ENCODE measurements at places on chromosomes 3 and 15. TPM values are rescaled to one million over a fixed set of nuclear protein-coding genes. Genes with fewer than 3 reads are reported as not detected.
A peak's percentile ranks its signal among the peaks of the same experiment; 100 is the strongest.

Gene PXK
- 21.9 TPM for total RNA-seq

Gene PRR20G
- not detected for total RNA-seq

Gene FBN1
- 171 TPM for total RNA-seq

Gene C3orf20
- total RNA-seq, result not detected

Gene ACVR2B
- total RNA-seq, result 3.7 TPM

Gene CAMK2N2
- not detected for total RNA-seq

Gene P2RY14
- not detected for total RNA-seq

Gene SMAD6
- total RNA-seq, result 4.7 TPM

GRCh38 chr15:42704492-42704926 lies 32.4 kb downstream of the CDAN1 start:
- peak; percentile 58 for DNase-seq

DNA sequence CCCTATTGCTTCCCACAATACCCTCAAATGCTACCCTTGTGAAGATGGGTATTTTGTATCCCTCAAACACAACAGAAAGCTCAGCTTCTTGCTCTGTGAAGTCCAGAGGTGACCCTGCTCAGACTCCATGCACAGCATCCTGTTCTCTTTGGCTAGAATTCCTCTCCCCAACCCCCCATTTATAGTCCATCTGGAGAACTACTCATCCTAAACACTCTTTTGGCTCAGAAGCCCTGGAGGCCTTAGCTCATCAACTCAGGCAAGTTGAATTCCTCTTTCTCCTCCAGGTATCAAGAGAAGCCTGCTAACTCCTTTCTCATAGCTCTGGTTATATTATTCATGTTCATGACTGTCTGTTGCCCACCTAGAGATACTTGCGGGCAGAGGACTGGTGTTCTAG lies 18.3 kb upstream of the GASK1A start:
- DNase-seq, result no peak

- DNase-seq, result no peak
Measured at GRCh38 chr15:44038755-44039191, 156.3 kb downstream of the FRMD5 start.

DNA sequence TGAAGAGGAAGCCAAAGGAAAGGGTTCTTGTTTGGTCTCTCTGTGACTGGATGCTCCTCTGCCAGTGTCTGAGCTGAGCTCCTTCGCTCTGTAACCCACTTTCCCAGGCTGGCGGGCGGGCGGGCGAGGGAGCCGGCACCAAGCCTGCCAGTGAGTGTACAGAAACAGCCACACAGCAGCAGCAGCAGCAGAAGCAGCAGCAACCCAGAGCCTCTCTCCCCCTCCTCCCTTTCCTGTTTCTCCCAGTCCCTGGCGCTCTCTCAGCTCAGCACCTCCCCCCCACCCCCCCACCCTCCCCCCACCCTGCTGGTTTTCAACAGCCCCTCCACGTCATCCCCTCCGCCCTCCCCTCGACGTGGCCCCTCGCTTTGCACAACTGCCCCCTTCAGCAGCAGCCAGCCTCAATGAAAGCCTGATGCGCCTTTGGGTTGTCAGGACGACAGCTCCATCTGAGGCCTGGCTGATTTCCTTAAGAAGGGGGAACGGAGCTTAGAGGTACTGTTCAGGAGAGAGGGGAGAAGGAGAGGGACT lies at the start of gene LSAMP:
TSS of gene LSAMP (minus strand) at position 177 of the 531 bp plus-strand sequence.
- DNase-seq, result no peak

DNA sequence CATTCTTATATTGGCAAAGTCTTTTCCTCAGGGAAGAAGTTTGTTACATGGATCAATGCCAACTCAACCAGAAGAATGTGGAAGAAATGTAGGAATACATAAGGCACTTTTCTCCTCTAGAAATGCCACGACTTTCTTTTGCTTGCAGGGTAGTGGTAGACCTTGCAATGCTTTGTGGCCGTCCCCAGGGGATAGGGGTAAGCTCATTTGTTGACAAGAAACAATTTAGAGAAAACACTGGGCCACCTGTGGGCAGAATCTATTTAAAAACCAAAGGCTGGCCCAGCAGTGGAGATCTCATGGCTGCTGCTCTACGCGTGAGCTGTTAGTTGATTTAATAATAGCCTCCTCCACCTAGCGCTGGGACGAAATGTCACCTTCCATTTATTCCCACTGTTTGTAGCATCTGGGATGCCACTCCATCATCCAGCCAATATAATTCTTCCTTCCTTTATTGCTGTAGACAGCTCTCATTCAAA lies 64.6 kb upstream of the PFN2 start:
- DNase-seq, result no peak

DNA sequence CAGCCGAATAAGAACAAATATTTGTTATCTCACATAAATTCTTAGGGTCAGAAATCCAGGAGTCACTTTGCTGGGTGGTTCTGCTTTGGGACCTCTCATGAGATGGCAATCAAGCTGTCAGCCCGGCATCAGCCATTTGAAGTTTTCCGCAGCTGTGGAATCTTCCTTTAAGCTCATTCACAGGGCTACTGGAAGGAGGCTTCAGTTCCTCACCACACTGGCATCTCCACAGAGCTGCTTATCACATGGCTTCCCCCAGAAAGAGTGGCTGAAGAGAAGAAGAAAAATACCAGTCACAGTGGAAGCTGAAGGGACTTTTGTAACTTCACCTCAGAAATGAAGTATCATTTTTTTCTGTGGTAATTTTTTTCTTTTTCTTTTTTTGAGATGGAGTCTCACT lies 267.7 kb downstream of the CHL1 start:
- no peak for DNase-seq

- no peak for DNase-seq
Measured at GRCh38 chr3:9088441-9089353, 125.4 kb upstream of the RAD18 start.

DNA sequence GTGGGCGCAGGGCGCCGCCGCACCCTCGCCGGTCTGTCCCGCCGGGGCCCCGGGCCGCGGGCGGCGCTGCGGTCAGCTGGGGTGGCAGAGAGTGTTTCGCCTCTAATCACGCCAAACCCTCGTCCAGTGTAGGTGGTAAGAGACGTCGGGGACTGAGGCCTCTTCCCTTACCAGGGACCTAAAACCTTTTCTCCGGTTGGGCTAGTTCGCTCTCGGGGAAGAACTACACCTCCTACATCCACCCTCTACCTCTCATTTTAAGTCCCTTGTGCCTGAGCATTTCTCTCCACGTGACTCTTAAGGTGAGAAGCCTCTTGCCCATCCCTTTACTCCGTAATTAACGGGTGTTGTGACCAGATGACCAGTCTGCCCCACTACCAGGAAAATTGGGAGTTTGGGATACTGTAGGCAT lies 520 bp downstream of the TMEM42 start:
- no peak for DNase-seq

DNA sequence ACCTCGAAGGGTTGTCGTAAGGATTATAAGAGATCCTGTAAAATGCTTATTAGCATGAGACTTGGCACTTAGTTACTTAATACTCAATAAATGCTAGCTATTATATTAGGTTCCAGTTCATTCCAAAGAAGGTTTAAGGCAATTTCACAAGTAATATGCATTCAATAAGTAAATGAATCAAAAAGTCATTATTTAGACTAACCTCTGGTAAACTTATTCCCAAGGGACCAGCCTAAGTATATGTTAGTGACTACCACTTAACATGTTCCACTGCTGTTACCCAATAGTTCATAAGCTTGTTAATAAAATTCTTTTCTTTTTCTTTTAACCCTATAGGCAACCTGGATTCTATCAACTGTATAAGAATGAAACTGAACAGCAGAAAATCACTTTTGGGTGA lies 5.1 kb downstream of the PDCD10 start:
- no peak for DNase-seq

DNA sequence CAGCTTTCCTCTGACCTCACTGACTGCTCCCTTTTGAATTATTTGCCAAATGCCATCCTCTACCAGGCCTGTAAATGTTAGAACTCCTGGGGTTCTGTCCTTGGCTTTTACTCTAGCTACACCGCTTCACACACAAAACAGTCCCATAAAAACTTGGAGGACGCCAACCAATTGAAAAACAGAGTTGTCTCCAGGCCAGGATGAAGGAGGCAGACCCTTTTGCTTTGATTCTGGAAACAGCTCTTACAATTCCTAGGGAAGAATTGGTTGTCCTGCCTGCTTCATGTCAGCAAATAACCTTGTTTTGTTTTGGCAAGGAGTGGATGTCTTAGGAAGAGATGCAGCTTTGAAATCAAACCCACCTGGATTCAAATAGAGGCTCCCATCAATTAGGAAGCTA lies 375.5 kb downstream of the UNC13C start:
- DNase-seq, result no peak

- no peak for DNase-seq
Measured at GRCh38 chr15:55574096-55574495, 14.0 kb downstream of the PYGO1 start.

GRCh38 chr15:38854506-38854905 lies 289.9 kb upstream of the RASGRP1 start:
- DNase-seq, result no peak

DNA sequence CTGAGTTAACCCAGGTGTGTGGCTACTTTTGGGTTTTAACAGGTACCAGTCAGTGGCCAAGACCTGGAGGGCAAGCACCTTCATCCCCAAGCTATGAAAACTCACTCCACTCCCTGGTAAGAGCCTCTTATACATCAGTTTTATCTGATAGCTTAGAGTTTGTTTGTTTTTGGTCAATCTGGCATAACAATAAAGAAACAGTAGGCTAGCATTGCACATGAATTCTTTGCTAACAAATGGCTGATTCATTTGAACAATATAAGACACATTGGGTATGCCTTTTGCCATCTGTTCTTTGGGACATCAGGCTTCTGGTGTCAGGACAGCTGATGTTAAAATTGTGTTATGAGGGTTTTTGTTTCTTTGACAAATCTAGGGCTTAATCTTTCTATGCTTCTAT lies 125.0 kb upstream of the CGNL1 start:
- no peak for DNase-seq
